8988T (cell line): ENCODE measurements at places on chromosomes 1 and 21.

DNA sequence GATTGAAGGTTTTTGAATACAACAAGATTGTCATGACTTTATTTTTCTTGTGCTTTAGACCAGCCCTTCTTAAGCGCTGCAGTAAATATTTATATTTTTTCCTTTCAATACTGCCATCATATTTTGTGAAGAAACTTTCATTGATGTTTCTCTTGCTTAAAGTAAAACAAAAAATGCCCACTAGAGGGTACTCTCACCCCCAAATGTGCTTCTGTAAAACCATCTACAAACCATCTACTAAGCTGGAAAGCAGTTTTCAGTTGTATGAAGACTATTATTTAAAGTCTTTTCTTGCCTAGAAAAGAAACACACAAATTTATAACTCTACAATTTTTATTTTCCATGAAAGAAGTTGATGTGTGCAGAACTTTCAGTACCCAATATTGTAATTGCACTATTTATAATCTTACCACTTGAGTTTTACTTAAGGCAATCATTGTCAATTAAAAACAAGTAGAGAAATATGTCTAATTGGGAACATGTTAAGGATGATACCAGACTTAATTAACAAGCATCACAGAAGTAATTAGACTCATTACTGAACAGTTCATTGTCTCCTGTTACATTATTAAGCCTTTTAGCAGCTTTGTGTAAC is 10.7 kb downstream of the LEPR start:
- DNase-seq = no peak

DNA sequence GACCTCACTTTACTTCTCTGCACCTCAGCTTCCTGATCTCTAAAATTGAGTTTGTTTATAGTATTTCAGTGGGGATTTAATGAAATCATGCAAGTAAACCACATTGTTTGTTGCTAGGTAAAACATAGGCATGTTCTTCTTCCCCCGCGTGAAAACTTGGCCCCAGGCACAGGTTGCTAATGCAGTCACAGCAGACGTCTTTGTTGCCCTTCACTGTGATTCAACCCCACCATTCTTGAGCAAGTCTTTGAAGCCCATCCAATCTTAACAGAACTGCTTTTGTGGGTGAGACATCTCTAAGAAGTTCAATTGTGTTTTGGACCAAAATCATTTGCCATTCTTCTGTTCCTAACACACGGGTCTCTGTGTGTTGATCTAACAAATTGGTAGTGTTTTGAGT is 185.5 kb downstream of the ZNF281 start:
- DNase-seq = no peak

GRCh38 chr21:8991088-8991907 is 1530.1 kb upstream of the TPTE start:
- no peak for DNase-seq

- DNase-seq = no peak
These were observed 749 bp downstream of the FAM163A start for GRCh38 chr1:179743679-179744400.
